ENCODE measurements at places on chromosomes 6 and 20. TPM values are rescaled to one million over a fixed set of nuclear protein-coding genes. Genes with fewer than 3 reads are reported as not detected.

The RFX6 gene
- total RNA-seq: not detected

The HNF4A gene
- total RNA-seq: not detected

The CALHM5 gene
- 2.3 TPM for total RNA-seq

The ANKRD66 gene
- total RNA-seq: not detected

The TULP1 gene
- total RNA-seq: 0.24 TPM

The MOCS1 gene
- total RNA-seq: 11.2 TPM
